ENCODE measurements at places on chromosomes 16 and 17.

DNA sequence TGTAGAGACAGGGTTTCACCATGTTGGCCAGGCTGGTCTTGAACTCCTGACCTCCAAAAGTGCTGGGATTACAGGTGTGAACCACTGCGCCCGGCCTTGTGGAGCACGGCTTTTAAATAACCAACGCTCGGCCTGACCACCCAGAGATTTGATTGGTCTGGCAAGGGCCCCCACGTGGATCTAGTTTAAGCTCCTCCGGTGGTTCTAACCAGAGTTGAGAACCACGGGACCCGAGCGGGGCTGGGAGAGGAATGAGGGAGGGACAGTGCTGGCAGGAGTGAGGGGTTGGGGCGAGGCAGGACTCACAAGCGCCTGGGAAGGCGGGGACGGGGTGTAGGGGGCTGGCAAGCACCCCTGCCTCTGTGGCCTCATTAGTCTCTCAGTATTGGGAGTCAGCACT, 3.0 kb downstream of the NLRC3 start:
- no peak for DNase-seq

GRCh38 chr17:66923886-66924285, 40.6 kb upstream of the CACNG4 start:
- no peak for DNase-seq

- DNase-seq, result no peak
These were observed 220.6 kb upstream of the ZFHX3 start for GRCh38 chr16:73268366-73268993.

- no peak for DNase-seq
These were observed at the start of gene USP43 for GRCh38 chr17:9644910-9645751. Gene USP43 (plus strand): TSS chr17:9645517. CDS start chr17:9645633, 116 bp downstream.

GRCh38 chr17:51640108-51640622, 379.8 kb downstream of the UTP18 start:
- no peak for DNase-seq

GRCh38 chr17:6166492-6167179, 96.5 kb downstream of the WSCD1 start:
- no peak for DNase-seq

GRCh38 chr17:14317383-14317782, 16.5 kb downstream of the HS3ST3B1 start:
- DNase-seq, result no peak

DNA sequence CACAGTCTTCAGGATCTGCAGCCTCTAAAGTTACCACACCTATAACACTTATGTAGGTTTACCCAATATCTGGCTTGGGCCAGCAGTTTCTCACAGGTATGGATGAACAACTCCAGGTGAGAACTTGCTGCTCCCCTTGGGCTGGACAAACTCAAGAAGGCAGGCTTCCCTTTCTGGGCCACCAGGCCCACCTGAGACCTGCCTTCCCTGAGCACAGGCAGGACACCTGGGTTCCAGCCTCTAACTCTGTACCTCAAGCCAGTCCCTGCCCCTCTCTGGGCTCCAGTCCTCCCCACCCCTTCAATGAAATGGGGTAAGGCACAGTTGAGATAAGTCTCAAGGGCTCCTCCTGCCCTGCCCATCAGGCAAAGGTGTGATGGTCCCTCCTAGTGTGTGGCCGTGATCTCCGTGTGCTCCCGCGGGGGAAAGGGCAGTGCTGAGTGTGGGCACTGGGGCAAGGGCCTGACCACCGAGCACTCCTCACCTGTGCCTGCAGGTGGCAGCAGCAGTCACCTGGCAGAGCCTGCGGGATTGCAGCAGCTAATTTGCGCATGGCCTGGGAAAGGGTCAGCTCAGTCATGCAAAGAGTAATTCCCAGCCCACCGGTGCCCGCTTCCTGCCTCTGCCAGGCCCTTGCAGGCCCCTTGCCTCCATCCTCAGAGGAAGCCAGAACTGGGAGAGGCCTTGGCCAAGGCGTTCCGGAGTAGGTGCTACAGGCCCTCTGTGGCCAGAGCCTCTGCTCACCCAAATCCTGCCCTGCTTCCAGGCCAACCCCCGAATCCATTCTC, 28.2 kb upstream of the ADGRG1 start:
- DNase-seq, result no peak

- DNase-seq, result no peak
These were observed 58.6 kb downstream of the EMP2 start for GRCh38 chr16:10521681-10522274.

GRCh38 chr17:44338702-44339101, 6.4 kb upstream of the GRN start:
- no peak for DNase-seq

- no peak for DNase-seq
These were observed 8.3 kb downstream of the C1QTNF1 start for GRCh38 chr17:79031996-79032875.

GRCh38 chr16:89115216-89115861, 21.7 kb downstream of the ACSF3 start:
- DNase-seq, result peak; percentile 43

DNA sequence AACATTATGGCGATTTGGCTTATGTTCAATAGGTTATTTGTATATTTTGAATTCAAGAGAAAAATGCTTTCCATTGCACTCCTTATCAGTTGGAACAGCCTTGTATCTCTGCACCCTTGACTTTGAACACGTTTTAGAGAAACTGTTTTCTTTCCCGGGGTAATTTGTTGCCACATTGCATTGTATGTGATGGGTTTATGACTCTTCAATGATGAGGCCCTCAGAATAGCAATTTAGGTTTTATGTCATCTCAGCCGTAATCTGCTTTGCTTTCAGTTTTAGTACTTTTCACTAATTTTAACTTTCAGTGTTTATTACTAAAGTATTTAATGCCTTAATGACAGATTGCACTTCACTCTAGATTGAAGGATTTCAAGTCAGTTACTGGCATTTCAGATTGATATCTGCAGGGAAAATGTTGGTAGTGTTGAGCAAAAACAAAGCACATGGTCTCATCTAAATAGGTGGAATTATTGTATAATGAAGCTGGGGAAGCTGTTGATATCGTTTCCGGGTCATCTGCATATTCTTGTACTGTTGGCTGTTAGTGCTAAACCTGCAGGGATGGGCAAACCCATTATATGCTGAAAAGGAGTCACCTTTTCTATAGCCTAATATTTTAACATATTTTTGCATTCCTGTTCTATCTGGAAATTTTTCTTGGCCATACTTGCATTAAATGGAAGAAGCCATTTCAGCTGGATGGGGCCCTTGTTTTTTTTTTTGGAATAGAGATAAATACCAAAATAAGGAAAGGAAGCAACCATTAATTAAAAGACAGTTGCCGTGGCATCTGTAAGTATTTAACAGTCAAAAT, 2.0 kb downstream of the LUC7L3 start:
- no peak for DNase-seq

GRCh38 chr16:12020009-12020408, 43.5 kb downstream of the SNX29 start:
- no peak for DNase-seq

DNA sequence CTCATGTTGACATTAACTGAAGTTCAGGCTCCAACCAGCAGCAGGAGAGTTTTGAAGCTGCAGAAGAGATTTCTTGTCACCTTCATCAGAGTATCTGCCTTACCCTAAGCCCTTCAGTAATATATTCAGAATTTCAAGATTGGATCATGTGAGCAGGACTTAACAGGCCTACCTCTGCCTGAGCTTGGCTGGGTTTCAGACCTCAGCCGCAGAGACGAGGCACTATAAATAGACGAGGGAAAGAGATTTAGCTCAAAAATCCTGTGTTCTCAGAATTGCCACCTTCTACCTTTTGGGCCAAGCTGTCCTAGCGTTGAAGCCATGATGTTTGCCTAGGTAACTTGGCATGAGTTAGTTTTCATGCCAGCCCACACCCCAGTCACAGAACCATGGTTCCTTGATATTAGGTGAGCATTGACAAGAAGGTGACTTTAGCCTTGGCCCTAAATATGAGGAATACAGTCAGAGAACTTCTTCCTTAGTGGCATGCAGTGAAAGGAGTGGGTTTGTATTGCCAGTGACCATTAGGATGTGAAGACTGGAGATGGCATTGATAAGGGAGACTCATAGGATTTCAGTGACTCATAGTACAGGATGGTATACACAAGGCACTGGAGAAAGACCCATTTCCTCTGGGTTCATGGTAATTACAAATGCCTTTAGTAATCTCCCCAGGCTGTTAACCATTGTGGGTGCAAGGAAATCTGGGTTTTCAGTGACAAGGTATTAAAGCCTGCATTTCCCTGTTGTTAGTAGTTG, 224.3 kb downstream of the MSI2 start:
- no peak for DNase-seq

DNA sequence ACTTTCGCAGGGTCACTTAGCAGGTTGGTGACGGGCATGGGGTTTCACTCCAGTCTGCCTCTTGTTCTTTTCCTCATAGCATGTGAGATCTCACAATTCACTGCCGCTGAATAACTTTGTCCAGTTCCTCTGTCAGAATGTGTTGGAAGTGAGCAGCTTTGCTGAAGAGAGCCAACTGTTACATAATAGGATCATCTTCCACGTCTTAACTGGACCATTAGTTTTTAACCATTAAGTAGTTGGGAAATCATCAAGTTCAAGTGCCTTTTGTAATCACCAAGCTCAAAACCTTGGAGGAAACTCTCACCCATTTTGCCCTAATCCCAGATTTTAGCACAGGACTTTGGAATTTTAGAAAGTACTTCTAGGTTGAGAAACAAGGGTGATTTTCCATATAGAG, 290.6 kb downstream of the WWOX start:
- DNase-seq, result no peak

GRCh38 chr16:70438585-70438968, 323 bp downstream of the ST3GAL2 start:
- DNase-seq, result no peak

DNA sequence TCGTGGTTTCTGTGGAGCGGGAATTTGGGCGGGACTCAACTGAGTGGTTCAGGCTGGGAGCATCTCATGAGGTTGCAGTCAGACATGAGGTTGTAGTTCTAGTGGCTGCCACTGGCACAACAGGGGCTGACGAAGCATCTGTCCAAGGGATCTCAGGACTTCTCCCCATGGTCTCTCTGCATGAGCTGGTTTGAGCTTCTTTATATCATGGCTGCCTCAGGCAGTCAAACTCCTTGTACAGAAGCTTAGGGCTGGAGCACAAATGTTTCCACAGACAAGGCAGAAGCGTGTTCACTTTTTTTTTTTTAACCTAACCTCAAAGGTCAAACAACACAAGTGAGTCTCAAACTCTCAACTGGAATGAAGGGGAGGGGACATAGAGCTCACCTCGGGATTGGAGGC, 243.3 kb downstream of the MSI2 start:
- no peak for DNase-seq

- DNase-seq, result no peak
These were observed 17.3 kb downstream of the COG1 start for GRCh38 chr17:73210002-73210678.

DNA sequence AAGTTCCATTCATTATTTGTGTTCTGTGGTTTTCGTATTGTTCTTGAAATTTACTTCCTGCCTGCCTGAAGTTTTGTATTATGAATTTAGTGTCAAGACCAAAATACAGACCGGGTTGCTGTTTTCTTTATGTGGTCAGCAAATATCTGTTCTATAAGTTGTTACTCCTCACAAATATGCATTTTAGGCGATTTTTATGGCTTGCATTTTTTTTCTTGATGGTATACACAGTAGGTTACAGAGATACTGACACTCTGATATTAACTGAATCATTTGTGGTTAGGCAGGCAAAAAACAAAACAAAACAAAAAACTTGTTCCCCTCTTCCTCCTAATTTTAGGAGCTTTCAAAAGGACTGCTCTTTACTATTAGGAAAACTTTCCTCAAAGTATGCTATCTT, 52.6 kb downstream of the BCAS3 start:
- DNase-seq, result no peak

DNA sequence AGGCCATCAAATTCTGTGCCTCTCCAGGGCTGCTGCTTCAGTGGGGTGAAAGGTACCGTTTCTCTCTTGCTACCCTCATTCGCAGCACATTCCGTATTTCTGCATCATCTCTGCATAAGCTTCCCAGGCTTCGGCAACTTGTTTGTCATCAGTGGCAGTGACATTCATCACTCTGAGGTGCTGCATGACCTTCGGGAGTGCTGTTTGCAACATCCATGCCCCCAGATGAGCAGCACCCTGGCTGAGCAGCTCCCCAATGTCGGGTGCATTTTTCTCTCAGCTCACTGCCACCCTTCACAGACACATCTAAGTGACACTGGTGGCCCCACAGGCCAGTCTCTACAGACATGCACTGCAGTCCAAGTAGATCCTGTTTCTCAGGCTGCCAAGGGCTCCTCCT, 3.8 kb downstream of the CREBBP start:
- no peak for DNase-seq

DNA sequence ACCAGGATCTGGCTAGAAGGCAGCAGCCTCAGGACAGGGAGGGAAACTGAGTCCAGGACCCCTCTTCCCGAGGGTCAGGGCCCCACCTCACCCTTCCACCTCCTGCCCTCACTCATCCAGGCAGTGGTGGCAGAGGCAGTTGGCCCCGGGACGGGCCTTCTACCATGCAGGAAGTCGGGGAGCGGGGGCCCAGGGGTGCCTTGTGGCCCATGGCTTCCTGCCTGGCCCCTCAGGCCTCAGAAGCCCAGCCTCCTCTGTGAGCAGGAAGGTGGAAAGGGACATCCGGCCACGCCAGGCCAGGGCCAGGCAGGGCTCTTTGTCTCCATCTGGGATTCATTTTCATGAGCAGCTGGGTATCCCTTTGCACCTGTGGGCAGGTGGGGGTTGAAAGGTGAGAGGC, 58.5 kb downstream of the BAHCC1 start:
- no peak for DNase-seq

- peak; percentile 57 for DNase-seq
These were observed at the start of gene CBX2 for GRCh38 chr17:79777894-79778503. Gene CBX2 (plus strand): TSS chr17:79778148. CDS start chr17:79778236, 88 bp downstream.

GRCh38 chr16:66267292-66268014, 99.0 kb upstream of the CDH5 start:
- no peak for DNase-seq

DNA sequence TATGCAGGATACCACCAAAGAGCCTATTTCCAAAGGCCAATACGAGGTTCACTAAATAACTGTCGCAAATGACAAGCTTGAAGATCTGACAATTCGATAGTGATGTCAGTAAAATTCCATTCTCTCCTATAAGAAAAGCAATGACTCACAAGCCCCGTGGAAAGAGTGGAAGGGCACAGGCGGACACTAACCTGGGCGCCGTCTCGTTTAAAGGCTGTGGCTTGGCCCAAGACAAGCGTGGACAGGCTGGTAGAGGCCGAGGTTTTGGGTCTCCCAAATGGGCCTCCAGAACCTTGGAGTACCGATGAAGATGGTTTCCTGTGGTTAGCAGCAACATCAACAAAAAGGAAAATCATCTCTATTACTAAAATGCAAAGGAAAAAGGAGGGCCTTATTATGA, 16.5 kb upstream of the SLC38A8 start:
- no peak for DNase-seq

DNA sequence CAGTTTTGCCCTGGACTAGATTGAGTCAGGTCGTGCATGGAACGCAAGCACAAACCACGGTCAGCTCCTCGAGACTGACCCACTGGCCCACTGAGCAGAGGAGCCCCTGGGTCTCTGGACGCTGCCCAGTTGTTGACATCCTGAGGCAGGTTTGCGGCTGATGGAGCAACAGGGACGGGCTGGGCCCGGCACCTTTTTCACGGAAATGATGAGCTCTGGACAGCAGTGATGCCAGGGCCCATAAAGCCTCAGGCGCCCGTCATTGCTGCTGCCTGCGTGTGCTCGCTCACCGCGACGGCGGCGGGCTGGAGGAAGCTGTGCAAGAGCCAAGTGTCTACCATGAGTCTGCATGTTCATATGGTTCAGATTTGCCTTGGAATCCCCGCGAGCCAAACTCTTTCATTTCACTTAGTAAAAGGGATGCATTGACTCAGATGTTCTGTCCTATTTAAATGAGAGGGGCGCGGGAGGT, 30.8 kb upstream of the CRISPLD2 start:
- DNase-seq, result no peak
